ENCODE measurements at places on chromosomes 3 and 15. TPM values are rescaled to one million over a fixed set of nuclear protein-coding genes. Genes with fewer than 3 reads are reported as not detected.

- DNase-seq, result no peak
These were observed 223.8 kb upstream of the PRICKLE2 start for GRCh38 chr3:64449026-64449425.

DNA sequence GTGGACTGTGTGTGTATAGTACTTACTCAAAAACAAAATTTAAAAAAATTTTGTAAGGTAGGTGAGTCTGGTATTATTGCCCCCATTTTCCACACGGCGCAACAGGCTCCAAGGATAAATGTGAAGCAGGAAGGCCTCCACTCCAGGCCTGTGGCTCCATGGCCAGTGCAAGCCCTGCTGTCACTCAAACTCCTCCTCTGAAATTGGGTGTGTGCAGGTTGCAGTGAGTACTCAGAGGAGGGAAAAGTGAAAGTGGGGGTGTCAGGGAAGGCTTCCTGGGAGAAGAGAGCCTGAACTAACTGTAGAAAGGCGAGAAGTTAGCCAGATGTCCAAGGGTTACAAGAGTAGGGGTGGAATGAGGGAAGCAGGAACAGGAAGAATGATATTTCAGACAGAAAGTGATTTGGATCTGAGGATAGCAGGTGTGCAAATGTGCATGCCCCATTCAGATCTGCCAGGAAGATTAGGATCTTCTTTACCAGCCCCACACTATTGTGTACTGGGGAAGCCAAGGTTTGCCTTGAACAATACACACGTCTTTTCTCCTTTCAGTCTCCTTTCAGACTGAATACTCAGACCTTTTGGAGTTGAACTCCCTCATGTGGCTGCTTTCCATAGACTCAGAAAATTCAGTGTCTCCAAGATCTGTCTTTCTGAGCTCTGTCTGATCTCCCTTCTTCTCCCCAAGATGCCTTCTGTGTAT is 48.7 kb upstream of the RYK start:
- no peak for DNase-seq

DNA sequence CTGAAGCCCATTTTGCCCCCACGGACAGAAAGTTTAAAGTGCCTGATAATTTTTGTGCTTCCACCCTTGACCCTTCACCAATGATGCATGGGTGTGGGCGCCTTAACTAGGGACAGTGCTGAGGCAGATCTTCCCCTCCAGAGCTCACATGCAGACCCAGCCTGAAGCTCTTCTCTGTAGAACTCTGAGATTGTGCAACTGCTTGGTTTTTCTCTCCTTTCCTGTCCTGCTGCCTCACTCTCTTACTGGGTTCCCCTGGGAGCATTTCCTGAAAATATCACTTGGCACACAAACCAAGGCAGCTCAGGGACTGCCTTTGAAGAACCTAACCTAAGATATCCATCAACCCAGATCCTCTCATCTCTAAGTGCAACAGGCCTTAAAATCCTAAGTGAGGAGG is 220.3 kb upstream of the STT3B start:
- DNase-seq, result no peak

DNA sequence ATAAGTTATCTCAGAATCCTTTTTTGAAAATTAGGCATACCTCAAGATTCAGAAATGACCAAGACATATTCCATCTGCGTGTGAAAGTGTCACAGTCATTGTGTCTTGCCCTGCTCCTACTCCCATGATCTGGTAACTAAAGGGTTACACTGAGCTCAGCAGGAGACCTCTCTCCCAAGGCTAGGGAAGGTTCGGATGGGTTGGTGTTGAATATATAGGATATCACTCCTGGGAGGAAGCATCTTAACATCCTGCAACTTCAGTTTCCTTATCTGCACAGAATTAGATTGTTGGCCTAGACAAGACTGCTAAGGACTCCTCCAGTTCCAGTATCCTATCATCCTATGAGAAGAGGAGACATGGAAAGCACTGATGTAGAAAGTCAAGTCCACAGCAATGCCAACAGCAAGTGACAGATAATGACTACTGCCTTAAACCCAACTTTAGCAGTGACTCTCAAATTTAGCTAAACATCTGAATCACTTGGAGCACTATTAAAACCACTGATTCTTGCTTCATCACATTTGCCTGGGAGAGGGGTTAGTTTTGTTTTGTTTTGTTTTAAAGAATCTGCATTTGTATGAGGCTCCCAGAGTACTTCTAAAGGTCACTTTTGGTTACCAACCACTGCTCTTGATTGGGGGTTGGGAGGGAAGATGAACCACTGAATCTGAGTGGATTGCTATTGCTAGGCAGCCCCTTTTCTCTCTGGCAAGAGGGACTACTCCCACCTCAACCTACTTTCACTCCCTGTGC is 9.7 kb downstream of the ADAMTS9 start:
- DNase-seq, result no peak

- no peak for DNase-seq
These were observed 48.8 kb downstream of the UACA start for GRCh38 chr15:70714565-70714964.

The EIF3J gene
- total RNA-seq, result 95.2 TPM

GRCh38 chr3:78799681-78800080 is 968.1 kb downstream of the ROBO1 start:
- no peak for DNase-seq

- no peak for DNase-seq
These were observed 175.5 kb upstream of the SLCO3A1 start for GRCh38 chr15:91678003-91678402.

The SLC38A3 gene
- total RNA-seq, result not detected

The C3orf49 gene
- total RNA-seq, result not detected

DNA sequence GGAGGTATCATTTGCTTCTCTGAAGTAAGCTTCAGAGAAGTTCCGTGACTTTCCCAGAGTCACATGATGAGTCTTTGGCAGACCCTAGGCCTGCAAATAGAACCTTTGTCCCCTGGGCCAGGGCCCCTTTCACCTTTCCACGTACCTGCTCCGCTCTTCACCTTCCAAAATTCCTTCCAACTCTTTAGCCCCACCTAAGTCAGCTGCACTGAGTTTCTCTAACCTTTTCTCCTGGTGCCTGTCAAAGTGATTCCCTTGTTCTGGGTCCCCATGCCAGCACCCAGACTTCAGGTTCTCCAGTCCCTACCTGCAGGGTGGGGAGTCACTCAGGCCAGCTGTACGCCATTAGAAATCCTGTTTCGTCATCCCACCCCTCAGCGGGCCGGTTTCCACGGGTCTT is 12.8 kb downstream of the LYZL4 start:
- DNase-seq, result no peak

The MED12L gene
- total RNA-seq, result 1.5 TPM

The C15orf61 gene
- 4.3 TPM for total RNA-seq

DNA sequence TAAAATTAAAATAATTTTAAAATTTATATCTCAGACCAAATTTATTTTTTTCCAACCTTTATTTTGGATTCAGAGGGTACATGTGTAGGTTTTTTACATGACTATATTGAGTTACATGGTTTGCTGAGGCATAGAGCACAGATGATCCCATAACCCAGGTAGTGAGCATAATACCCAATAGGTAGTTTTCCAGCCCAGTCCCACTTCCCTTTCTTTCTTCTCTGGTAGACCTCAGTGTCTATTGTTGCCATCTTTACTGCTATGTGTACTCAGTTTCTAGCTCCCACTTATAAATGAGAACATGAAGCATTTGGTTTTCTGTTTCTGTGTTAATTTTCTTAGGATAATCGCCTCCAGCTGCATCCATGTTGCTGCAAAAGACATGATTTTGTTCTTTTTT is 338.1 kb downstream of the EFHB start:
- no peak for DNase-seq

DNA sequence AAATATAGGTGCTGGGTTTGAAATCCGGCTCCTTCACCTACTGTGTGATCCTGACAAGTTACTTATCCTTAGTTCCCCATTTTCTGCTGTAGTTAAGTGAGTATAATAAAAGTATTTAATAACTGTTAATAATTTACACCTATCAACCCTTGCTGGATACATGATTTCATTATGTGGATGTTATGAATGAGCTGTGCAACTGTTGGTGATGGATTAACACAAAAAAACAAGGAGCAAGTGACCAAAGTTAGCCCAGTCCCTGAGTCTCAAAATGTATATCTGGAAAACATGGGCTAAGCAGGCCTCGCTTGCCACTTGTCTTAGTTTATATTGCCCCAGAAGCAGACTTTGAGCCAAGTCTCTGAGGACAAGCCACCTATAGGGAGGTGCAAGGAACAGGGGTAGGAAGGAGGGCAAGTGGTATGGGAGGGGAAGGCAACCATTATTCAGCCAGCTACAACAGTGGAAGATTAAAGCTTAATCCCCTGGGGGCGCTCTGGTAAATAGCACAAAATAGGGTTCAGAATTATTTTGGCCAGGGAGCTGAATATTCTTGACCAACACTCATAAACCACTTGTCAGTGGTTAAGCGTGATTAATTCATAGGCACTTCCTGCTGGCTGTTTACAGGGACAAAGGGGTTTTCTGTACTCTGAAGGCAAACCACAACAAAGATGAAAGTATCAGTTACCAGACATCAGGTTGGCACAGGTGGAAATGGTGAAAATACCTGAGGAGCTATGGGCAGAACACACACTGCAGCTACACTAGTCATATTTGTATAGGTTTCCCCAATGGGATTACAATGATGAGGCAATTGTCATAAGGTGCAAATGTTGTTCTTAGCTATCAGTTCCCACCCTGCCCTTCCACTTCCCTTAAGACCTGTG is 76.2 kb downstream of the TRIM42 start:
- no peak for DNase-seq

DNA sequence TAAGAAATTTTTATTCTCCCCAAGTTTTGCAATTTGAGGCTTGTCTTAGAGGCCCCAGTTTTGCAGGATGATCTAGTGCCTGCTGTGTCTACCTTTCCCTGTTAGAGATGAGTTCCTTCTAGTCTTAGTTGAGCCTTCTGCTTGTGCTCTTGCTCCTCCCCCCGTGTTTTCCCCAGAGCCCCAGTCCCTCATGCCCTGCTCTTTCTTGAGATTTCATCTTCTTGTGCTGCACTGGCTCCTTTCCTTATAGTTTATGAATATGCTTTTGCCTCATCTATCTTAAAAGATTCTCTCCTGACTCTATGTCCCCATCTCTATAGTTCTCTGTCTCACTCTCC is 4.7 kb downstream of the GAP43 start:
- no peak for DNase-seq

DNA sequence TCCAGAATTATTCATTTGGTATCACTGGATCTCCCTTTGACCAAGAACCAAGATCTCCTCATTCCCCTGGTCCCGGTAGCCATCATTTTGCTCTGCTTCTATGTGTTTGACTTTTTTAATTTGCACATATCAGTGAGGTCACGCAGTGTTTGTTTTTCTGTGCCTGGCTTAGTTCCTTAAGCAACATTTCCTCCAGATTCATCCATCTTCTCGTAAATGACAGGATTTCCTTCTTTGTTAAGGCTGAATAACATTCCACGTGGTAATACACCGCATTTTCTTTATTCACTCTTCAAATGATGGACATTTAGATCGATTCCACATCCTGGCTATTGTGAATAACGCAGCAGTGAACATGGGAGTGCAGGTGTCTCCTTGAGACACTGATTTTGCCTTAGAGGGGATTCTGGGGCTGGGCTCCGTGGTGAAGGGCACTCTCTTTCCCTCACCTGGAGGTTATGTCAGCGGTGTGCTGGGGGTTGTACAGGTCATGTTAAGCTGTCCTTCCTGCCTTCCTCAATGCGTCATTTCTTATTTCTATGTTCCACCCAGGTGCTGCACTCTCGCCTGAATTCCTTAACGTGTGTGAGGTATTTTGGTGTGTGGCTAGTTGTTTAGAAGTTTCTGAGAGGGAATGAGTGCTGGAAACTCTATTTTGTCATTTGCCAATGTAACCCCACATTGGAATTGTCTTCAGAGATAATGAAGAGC is 212.2 kb downstream of the LPP start:
- no peak for DNase-seq

- DNase-seq, result no peak
These were observed 183.2 kb upstream of the IL12A start for GRCh38 chr3:159805411-159805772.

The ATP13A4 gene
- total RNA-seq, result 3.2 TPM

The NR2E3 gene
- total RNA-seq, result not detected

The PPIP5K1 gene
- total RNA-seq, result 44.2 TPM

- DNase-seq, result no peak
These were observed 1215.2 kb downstream of the SI start for GRCh38 chr3:163863146-163863545.

- no peak for DNase-seq
These were observed 65.7 kb downstream of the NLGN1 start for GRCh38 chr3:173463250-173463649.

DNA sequence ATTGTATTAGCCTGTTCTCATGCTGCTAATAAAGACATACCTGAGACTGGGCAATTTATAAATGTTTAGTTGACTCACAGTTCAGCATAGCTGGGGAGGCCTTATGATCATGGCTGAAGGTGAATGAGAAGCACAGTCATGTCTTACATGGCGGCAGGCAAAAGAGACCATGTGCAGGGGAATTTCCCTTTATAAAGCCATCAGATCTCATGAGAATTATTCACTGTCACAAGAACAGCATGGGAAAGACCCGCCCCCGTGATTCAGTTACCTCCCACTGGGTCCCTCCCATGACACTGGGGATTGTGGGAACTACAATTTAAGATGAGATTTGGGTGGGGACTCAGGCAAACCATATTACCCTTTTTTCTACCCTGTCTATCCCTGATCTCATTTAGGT is 51.5 kb upstream of the MYZAP start:
- no peak for DNase-seq

DNA sequence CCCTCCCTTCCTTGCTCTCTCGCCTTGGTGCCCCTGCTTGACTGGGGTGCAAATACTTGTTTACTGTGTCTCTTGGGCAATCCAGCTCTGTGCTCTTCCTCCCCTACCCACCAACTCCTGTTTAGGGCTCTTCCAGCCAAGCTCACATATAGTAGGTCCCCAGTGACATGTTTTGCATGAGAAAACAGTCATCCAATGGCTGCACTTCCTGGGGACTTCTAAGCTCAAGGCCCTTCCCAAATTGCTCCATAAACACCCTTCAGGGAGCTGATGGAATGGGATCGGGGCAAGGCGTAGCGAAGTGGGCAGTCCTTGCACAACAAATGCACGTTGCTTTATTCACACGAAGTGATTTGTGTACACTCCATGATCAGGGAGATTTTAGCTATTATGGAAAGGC is 9.4 kb upstream of the COPG1 start:
- no peak for DNase-seq

DNA sequence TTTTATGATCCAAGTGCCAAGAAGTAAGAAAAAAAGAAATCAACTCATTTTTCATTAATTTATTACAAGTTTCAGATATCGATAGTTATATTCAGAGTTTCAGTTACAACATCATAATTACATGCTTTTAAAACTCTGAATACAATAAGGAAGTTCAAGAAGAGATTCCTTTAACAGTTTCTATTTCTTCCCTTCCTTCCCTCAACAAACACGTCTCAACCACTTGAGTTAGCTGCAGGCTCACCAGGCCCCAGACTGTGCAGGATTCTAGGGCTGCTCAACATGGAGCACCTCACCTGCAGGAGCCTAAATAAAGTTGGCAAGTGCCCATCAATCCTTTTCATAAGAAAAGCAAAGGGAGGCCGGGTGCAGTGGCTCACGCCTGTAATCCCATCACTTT is 79.2 kb upstream of the FNDC3B start:
- DNase-seq, result no peak

GRCh38 chr3:140276703-140277102 is 341.7 kb downstream of the CLSTN2 start:
- DNase-seq, result no peak

The GABRR3 gene
- total RNA-seq, result not detected

- no peak for DNase-seq
These were observed 675.4 kb downstream of the OTOL1 start for GRCh38 chr3:162171970-162172369.

All from activated CD4-positive, alpha-beta memory T cell treated with anti-CD3 and anti-CD28 coated beads for 36 hours (primary cell).